ENCODE measurements at places on chromosomes 1 and 21.

DNA sequence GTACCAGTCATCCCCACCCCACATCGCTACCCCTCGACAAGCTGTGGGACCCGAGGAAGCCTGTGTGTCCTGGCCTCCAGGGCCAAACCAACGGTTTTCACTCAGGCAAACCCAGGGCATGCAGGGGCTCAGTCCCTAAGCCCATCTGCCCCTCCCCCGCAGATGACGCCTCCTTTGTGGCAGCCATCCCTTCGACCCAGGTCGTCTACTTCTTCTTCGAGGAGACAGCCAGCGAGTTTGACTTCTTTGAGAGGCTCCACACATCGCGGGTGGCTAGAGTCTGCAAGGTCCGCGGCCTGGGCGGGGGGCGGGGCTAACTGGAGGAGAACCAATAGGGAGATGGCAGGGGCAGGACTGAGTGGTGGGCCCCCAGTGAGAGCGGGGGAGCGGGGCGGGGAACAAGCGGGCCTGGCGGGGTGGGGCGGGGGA lies 7.4 kb downstream of the SEMA4A start:
- DNase-seq: peak; percentile 25

DNA sequence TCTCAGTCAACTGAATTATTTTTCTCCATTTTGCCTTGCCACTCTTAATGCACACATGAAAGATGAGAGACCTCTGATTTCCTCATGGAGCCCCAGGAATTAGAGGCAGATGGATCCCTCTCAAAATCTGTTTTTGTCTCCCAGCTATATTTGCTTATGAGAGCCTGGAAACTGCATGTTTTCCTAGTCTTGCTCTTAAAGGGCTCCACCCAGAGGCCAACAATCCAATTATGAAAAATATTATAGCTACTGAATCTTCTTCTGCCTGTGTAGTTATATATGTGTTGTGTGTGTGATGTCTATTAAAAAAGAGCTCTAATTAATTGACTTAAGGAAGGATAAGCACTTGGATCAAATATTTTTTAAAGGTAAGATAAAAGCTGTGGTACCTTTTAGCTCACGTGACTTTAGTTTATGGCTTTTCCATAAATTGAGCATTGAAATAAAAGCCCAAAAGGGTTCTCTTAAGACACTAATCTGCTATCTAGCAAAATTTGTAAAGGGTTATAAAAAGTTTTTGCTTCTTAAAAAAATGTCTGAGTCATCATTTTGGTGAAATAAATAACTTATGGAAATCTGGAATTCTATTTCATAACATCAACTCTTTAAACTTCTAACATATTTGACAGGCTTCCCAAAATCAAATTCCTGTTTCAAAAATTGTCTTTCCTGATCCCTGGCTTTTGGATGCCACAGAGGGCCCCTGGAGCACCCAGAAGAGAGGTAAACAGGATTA lies 31.2 kb upstream of the TSPEAR start:
- peak; percentile 47 for DNase-seq

DNA sequence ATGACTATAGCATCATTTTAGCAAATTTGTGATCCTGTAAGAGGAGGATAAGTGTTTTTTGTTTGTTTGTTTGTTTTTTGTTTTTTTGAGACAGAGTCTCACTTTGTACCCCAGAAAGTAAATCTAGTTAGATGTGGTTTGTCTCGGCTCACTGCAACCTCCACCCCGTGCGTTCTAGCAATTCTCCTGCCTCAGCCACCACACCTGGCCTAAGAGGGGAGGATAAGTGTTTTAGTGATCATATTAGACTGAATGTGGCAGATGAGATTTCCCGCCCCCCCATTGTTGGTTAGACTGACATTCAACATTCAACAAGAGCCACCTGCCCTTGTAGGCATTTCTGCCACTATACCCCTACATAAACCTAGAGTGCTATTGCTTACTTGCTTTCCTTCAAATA lies 98.5 kb downstream of the OSBPL9 start:
- no peak for DNase-seq

- no peak for DNase-seq
These were observed 66.0 kb downstream of the OLIG1 start for GRCh38 chr21:33135925-33136324.

GRCh38 chr1:230883967-230884366 lies 15.6 kb upstream of the C1orf198 start:
- DNase-seq: no peak

DNA sequence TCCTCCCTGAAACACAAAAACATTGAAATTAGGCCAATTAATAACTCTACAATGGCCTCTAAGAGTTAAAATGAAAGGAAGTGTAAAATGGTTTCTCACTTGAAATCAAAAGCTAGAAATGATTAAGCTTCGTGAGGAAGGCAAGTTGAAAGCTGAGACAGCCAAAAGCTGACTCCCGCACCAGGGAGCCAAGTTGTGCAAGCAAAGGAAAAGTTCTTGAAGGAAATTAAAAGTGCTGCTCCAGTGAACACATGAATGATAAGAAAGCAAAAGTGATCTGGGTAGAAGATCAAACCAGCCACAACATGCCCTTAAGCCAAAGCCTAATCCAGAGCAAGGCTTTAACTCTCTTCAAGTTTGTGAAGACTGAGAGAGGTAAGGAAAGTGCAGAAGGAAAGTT lies 22.8 kb downstream of the CYYR1 start:
- no peak for DNase-seq

- no peak for DNase-seq
These were observed 62.0 kb downstream of the SYT6 start for GRCh38 chr1:114091711-114092110.

GRCh38 chr1:203609979-203610493 lies 16.6 kb upstream of the ATP2B4 start:
- DNase-seq: no peak

GRCh38 chr1:115340879-115341278 lies 2.8 kb upstream of the NGF start:
- no peak for DNase-seq

- DNase-seq: peak; percentile 5
These were observed 1795.5 kb downstream of the MRPL39 start for GRCh38 chr21:23811805-23812204.

DNA sequence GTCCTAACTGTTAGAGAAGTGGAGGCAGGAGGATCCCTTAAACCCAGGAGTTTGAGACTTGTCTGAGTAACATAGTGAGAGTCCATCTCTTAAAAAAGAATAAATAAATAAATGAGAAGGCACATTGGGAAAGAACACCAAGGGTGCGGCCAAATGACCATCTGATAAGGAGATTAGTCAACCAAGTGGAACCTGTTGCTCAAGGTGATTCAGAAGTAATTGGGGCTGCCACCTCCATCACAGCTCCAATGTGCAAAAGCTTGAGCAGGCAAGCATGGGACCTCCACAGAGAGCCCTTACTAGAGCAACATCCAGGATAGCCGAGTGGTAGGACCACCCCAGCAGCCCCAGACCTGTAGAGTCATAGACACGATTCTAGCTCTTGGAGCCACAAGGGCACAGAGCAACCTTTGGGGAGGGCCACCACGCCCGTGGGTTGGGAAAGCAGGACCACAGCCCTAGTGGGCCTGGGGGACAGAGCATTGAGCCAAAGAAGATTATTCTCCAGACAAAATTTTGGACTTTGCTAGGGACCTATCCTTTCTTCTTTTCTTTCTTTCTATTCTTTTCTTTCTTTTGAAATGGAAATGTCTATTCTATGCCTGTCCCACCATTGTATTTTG lies 40.9 kb downstream of the KCNK1 start:
- no peak for DNase-seq

GRCh38 chr1:983798-984475 lies 2.0 kb upstream of the PERM1 start:
- peak; percentile 54 for DNase-seq

GRCh38 chr1:204872262-204872881 lies 1.7 kb downstream of the NFASC start:
- DNase-seq: no peak

DNA sequence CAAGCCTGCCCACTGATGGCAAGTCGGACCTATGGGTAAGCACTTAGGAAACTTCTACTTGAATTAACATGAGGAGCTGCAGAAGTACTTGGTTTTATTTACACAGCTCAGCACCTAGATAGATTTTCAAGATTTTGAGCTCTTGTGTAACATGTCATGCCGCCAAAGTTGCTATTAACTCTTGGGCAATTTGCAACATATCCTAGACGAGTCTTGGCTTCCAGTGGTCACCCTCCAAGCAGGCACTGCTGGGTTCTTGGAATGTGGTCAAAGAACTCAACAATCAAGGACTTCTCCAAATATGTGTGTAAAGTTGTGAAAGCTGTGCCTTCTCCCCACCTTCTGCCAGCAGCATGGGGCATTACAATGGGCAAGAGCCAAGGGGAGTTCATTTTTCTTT lies 17.8 kb upstream of the GUCA2B start:
- DNase-seq: no peak
